Activated T-helper 17 cell treated with anti-CD3 and anti-CD28 coated beads, Interleukin-2, amount 50 U/mL, for 72 hours (primary cell): ENCODE measurements at places on chromosomes 5 and 9.

DNA sequence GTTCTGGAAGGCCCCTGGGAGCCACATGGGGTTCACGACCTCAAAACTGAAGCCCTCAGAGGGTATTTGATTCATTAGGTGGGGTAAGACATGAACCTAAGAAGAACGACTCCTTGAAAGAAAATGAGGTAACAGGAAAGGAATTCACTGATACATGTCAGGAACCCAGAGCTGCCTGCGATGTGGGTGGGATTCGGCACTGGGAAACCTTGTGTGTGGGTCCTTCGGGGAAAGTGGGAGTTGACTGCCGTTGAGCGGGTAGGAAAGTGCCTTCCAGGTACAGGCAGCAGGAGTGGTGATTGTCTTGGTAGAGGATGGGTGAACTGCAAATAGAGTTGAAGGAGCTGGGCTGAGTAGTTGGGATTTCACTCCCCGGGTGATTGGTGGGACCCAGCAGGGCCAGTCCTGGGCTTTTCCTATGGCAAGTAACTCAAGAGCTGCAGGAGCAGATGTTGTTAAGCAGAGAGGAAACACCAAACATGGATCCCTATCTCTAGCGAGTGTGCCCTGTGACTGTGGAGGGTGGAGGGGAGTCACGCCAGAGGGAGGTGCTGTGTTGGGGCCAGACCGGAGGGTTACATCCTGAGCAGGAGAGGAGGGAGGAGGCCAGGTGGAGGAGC is 30.8 kb downstream of the ANKRD33B start:
- ATAC-seq = no peak

DNA sequence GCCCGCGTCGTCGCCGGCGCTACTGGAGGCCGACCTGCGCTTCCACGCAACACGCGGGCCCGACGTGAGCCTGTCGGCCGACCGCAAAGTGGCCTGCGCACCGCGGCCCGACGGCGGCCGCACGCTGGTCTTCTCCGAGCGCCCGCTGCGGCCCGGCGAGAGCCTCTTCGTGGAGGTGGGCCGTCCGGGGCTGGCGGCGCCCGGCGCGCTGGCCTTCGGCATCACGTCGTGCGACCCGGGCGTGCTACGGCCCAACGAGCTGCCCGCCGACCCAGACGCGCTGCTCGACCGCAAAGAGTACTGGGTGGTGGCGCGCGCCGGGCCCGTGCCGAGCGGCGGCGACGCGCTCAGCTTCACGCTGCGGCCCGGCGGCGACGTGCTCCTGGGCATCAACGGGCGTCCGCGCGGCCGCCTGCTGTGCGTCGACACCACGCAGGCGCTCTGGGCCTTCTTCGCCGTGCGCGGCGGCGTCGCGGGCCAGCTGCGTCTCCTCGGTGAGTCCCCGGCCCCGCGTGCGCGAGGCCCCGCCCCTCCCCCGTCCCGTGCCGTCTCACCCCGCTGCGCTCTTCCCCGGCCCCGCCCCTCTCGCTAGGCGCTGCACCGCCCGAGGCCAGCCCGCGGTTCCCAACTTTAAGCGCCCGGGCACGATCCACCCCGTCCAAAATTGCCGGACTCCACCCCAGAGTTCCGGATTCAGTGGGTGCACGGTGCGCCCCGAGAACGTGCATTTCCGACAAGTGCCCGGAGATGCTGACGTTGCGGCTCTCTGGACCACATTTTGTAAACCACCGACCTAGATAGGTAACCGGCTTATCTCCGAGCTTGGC is 42.8 kb downstream of the NEURL1B start:
- peak; percentile 85 for ATAC-seq

DNA sequence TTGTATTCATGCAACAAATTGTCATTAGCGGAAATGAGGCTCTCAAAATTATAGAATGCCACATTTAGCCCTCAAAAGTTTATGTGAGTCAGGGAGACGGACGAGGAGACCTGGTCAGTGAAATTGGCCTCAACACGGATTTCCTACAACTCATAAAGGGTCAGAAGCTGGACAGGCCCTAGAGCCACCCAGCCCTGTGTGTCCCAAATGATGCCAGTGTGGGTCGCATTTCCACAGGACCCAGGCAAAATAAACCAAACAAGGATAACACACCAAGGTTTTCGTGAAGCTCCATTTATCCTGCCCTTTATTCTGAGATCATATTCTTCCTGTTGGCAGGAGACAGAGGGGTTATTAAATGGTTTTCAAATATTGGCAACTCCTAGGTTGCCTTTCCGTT is 72.0 kb upstream of the COL5A1 start:
- ATAC-seq = no peak

- ATAC-seq = no peak
These were observed 17.3 kb downstream of the ADGRD2 start for GRCh38 chr9:124467410-124468060.

DNA sequence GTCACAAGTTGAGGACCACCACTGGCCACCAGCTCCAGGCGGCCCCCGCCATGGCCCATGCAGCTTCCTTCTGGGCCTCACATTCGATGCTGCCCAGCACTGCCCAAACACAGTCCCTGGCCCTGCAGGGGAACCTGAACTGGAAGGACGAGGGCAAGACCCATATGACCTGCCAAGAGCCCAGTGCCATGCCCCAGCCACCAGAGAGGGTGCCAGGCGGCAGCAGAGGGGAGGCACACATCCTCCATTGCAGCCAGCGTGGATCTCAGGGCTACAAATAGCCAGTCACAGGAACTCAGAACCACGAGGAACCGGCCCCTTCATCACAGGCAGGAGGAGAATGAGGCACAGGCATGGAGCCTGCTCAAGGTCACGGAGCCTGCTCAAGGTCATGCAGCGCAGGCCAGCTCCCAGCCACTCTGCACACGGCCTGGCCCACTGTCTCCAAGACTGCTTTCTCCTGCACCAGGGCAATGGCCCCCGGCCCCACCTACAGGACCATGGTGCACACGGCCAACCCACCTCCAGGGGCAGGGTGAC is 69.6 kb downstream of the SEMA4D start:
- ATAC-seq = no peak

DNA sequence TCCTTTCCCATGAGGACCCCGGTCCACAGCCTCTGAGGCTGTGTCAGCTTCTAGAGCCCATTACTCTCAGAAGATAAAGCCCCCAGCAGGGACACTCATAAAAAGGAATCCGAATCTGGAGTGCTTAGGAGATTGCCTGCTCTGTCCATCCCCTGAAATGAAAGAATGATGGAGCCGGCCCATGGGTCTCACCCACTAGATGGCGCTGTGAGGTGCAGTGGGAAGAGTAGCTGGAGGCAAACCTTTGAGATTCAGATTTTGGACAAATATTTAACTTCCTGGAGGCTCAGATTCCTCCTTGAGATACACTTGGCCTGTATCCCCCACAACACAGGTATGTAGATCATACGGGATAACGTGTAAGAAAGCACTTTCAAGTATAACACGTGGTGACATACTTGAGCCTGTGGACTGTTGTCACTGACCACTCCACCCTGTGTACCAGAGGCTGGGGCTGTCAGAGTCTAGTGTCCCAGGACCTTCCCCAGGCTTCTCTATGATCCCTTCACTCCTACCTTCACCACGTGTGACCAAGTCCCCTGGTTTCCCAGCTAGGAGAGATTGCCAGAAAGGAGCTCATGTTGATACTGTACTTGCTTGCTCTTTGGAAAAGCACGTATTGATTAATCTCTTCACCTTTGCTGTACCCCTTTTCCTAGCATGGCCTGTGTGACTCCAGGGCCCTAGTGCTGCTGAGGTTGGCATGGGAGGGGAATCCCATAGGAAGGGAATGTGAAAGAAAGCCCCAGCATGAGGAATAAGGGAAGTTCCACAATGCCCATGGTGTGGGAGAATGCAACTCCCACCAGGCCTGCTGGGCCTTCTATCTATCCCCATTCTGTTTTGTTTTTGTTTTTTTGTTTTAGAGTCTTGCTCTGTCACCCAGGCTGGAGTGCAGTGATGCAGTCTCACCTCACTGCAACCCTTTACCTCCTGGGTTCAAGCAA is 32.1 kb downstream of the TRMO start:
- peak; percentile 72 for ATAC-seq

- no peak for ATAC-seq
These were observed 13.1 kb downstream of the CENPH start for GRCh38 chr5:69202497-69202896.

DNA sequence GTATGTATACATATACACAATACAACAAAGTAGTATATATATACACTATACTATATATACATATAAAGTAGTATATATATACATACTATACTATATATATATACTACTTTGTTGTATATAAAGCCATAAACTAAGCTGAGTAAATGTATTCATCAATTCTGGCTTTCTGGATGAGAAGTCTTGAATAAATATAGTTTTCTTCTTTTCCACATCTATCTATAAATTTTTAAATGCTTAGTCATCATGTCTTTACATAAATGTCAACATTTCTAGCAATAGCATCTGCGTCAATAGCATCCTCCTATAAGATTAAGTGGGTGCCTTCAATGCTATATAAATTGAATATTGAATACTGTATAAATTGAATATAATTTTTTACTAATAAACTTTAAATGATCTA is 63.1 kb upstream of the COX7C start:
- ATAC-seq = no peak

DNA sequence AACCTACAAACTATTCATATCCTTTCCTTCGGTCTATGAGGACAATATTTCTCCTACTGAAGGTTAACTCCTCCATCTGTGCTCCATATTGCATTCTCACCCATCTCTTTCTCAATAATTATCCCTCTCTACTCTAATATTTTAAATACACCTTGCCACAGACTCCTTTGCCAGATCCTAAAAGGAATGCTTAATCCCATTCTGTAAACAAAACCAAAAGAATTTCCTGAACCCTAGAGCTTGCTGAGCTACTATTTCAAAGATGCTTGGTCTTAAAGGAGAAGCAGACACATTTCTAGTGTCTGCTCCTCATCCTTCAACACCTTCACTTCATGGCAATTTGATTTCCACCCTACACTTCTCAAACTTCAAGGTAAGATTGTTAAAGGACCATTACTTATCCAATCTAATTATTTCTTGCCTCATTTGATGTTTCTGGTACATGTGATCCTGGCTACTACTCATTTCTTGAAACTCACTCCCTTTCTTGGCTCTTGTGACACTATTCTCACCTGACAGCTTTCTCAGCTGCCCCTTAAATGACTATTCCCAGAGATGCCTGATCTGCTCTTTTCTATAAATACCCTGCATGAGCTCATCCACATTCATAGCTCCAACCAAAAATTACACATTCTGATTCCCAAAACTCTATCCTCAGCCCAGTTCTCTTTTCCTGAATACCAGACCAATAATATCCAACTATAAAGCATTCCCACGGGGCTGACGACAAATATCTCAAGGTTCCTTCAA is 20.2 kb downstream of the HOMER1 start:
- no peak for ATAC-seq

DNA sequence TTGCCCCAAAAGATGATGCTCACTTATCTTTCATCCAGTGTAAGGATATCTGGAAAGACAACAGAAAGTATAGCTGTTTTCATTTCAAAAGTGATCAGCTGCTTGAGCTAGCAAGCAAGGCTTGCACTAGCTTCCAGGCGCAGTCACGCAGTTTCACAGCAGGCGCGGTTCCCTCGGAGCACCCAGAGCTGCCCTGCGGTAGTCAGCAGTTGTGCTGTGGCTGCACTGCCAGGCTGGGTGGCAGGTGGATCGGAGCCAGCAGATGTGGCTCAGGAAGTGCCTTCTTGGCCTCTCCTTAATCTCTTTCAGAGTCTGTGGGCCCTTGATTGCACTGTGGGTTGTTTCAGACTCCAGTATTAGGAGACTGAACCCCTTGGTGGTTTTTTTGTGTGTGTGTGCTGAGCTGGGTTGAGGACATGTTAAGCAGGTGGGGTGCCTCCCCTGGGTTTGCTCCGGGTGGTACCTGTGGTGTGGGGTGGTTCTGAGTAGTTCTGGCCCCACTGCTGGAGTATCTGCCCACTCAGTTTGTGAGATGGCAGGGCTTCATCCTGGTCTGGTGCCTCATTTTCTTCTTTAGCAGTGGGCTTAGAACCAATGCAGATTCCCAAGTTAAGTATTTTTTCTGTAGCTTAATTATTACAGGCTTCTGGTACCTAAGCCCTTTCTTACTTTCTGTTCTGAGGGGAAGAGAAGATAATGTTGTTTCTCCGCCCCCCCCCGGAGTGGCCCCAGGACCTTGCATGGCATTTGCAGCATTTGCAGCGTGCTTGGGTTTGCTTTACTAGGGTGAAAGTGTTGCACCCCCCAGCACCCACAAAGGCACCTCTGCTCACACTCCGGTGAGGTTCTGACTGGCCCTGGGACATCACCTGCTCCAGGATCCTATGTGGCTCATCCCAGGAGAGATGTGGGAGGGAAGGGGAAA is 16.4 kb downstream of the TENT4A start:
- ATAC-seq = peak; percentile 80

- ATAC-seq = no peak
These were observed 481.7 kb downstream of the CDH10 start for GRCh38 chr5:24163091-24163490.
